ENCODE measurements at places on chromosomes 1 and 21.

- no peak for DNase-seq
Observed at GRCh38 chr1:233081735-233082134, 131.3 kb downstream of the NTPCR start.

DNA sequence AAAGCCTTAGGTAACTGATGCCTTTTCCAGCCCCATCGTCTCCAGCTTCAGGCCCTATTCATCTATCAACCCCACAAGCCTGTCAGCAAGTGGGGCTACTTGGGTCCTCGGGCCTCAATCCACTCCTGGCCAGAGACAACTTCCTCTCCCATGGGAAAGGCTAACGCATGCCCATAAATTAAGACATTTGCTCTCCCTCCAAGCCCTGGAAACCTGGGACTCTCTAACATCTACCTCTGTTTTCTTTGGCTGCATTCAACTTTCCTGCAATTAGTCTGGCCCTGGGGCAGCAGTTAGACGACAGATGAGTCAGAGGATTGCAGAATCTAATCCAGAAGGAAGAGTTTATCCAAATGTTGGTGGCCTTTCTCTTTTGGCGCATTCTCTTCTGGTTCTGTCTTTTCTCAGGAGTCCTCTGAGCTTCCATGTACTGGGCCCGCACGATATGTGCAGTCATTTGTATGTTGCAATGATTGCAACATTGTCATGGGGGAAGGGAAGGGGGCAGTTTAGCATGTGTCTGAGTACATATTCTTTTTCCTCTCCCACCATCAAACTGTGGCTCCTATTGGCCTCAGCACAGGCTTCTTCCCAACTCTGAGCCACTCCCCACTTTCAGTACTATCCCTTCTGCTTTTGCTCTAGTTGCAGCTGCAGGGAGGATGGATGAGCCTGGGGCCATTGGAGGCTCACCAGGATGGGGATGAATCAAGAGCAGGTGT is 54.4 kb downstream of the NAV1 start:
- DNase-seq = no peak

DNA sequence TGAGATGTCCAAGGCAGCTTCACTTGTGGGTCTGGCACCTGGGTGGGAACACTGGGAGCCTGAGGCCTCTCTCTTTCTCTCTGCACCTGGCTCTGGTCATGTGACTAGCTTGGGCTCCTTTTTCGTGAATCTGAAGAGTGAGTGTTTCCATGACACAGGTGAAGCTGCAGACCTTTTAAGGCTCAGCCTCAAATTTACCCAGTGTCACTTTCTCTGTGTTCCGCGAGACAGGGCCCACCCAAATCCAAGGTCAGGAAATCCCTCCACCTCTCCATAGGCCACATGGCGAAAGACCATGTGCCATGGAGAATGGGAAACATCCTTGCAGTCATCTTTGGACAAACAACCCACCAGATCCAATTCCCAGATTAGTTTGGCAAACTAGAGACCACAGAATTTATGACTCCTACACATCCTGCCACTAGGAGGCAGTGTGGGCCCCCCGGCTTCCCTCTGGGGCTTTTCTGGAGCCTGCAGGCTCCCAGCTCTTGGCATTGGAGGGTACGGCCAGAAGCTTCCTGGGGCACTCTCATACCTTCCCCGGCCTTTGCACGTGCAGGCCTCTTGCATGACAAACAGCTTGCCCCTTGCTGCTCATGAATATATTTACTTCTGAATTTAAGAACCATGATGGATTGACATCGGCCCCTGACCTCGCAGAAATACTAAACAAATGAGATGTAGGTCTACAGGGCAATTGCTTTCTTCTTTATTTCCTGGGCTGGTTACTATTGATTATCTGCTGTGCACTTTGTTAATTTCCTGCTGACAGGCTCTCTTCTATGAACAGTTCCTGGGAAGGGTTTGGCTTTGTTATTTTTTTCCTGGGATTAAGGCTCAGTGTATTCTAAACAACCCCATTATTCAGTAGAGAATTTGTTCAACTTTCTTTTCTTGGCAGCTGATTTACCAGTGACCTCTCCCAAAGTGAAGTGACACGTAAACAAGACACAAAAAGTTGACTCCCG is 180.7 kb downstream of the KAZN start:
- DNase-seq = no peak

DNA sequence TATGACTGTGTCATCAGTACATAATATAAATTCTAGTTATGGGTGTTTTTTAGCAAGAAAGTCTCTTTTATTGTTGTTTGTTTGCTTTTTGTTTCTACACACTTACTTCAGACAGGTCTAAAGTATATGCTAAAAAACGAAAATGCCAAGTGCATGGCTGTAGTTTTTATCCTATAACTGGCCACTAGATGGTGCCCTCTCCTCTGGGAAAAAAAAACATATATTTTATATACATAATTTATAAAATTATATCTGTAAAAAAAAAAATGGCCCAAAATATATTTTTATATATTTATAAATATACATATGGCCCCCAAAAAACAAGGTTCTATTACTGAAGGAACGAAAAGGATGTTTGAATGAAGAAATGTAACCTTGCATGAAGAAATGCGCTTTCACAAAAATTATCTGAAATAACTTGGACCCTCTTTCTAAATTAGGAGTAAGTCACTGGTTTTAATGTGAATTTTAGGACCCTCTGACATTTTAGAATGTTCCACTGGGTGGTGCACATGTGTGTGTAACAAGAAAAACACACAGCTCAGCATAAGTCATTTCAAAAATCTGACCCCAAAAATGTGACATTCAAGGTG is 93.5 kb downstream of the TTLL7 start:
- DNase-seq = no peak

DNA sequence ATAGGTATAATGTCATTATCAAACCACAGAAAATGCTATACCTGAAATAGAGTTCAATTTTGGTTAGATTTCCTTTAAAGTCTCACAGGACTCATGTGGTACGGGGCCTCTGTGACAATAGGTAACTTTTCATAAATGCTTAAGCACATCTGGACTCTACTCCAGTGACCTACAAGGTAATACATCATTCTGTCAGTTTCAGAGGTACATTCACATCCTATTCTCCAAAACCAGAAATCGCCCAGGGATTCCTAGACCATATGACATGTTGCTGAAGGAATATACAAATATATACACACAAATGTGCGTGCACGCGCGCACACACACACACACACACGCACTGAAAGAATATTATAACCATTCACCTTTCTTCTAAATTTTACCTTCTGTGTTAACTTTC is 311.8 kb downstream of the SMYD3 start:
- DNase-seq = no peak

GRCh38 chr1:167344615-167345385 is 124.1 kb downstream of the POU2F1 start:
- DNase-seq = no peak

GRCh38 chr1:234776256-234776875 is 166.4 kb upstream of the IRF2BP2 start:
- no peak for DNase-seq

DNA sequence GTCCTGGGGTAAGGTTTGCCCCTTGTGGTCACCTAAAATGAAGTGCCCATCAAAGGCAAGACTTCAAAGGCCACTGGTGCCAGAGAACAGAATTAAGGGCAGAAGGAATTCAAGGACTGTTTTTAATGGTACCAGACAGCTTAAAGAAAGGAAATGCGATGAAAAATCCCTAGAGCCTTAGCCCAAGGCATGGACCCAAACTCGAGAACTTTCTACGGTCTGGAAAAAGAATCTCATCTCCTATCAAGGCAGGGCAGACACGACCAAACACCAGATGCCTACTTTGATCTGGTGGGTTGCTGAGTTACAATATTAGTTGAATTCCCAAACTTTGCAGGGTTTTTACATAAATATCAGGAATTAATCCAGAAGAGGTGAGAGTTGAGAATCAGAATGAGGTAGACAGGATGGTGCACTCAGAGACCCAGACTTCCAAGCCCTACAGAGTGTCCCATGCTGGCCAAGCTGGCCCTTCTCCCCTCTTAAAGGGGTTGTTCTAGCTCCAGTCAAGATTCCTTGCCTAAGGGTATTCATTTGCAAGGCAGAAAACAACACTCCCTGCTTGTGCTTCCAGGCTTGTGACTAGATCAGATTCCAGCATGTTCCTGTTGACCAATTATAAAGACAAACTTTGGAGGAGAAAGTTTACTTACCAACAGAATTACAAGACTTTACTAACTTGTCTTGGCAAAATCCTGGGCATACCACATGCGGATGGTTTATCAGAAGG is 48.0 kb downstream of the EDN2 start:
- DNase-seq = no peak

GRCh38 chr21:41437729-41438128 is 11.7 kb downstream of the MX1 start:
- DNase-seq = no peak

DNA sequence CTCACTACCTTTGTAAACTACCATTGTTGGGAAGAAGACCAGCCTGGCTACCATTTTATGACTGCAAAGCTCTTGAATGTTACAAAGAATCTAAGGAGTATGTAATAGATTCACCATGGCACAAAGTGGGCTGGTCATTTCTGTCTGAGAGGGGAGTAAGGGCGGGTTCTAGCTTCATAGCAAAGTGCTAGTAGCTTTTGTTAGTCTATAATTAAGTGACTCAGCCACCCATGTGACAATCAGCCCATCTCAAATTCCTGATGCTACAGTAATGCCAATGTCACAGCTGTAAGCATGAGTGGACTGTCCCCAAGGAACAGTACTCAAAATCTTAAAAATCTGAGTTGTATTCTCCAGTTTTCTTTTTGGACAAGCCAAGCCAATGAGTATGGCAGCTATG is 15.4 kb upstream of the OTUD3 start:
- no peak for DNase-seq

- no peak for DNase-seq
Observed at GRCh38 chr1:160624464-160624863, 22.4 kb downstream of the SLAMF1 start.

GRCh38 chr1:189936861-189937260 is 540.8 kb downstream of the BRINP3 start:
- no peak for DNase-seq

DNA sequence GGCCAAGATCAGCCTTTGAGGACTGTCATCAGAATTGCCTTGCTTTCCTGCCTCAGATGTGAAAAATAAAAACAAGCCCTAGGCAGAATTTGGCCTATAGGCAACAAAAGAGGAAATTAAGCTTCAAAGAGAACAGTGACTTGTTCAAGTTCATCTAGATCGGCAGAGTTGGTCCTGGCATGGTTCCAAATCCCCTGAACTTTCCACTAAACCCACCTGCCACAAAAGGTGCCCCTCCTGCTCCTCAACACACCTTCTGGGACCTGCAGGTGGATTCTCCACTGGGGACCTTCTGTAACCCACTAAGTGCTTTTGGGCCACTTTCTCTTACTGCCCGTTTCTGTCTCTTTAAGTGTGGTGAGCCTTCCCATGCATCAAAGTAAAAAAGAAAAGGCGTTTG is 42.5 kb upstream of the LRRN2 start:
- DNase-seq = no peak

- DNase-seq = no peak
Observed at GRCh38 chr1:212226467-212226866, 58.7 kb upstream of the PPP2R5A start.

DNA sequence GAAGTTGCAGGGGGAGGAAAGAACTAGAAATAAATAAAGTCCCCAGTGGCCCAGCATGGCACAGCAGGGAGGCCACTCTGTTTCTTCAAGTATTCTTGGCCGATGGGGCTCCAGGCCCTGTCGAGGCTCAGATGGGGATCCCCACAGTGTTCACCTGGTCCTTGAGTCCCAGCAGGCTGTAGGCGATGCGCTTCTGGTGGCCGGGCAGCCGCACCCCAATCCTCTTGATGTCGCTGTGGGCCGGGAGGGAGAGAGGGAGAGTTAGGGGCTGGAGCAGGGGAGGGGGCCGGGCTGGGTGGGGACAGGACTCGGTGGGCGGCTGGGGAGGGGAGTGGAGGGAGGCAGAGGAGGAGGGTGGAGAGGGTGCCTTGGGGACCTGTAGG is 30.8 kb downstream of the EPHA2 start:
- DNase-seq = no peak

GRCh38 chr1:233897325-233898162 is 6.9 kb upstream of the SLC35F3 start:
- no peak for DNase-seq

GRCh38 chr1:27136998-27137542 is 17.9 kb downstream of the SLC9A1 start:
- peak; percentile 32 for DNase-seq

GRCh38 chr21:35963920-35964451 is 96.3 kb downstream of the SETD4 start:
- no peak for DNase-seq

DNA sequence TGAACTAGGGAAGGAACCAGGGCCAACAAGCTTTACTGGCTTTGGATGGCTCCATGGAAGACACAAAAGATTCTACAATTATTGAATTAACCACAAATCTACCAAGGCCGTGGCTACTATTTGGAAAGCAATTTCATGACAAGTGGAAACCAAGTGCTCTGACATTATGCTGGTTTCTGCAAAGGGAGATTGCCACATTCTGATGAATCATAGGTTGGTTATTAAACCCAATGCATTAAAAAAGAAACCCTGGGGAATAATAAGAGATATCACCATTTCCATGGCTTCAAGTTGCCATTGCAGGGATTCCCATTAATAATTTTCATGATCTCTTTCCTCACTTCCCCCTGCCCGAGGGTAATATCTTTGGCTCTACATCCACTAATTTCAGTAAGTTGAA is 359.2 kb upstream of the NCAM2 start:
- DNase-seq = no peak

DNA sequence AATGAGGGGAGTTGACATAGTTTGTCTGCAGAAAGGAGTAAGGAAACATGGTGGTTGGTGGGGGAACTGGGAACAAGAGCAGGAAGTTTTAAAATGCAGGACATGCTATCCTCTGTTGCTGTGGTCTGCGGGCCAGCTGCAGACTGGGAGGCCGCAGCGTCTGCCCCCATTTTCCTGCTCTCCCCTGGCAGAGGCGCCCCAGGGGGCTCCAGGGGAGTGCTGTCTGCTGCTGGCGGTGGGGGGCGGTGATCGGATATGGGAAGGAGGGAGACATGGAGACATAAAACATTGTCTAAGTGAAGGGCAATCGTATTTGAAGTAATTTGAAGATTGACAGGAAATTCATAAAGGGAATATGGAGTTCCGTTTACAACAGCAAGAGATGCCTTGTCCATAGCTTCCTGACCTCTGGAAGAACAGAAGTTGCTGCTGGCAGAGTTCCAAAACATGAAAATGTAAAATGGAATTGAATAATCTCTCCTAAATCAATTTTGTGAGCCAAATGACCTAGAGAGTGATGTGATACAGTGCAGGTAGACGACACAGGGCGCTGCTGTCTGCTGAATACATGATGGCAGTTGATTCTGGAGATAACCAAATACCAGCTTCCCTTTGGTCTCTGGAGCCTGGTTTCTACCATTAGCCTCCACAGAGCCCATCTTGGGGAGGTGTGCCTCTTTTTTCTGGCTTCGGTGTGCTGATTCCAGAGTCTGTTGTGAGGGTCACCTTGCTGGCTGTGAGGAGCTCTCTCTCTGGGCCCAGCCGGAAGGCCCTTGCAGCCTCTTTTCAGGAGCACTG is 61.0 kb downstream of the PCBP3 start:
- no peak for DNase-seq

DNA sequence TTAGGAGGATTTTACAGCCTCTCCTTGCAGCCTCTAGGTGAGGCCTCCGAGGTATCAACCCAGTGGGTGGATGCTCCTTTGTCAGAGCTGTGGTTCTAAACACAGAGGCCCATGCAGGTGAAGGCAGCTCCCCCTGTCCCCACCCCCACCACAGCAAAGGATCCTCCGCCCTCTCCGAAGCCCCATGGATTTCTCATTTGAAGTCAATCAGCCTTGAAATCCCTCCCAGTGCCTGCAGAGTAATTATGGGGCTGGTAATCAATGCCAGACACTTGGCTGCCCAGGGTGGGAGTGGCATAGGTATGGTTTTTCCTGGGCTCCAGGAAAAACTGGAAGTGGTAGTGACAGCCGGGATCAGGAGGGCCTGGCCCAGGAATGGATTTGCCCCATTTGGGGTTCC is 119.5 kb upstream of the CSF3R start:
- DNase-seq = no peak

GRCh38 chr1:64598100-64598571 is 128.2 kb downstream of the CACHD1 start:
- no peak for DNase-seq
